ENCODE measurements at places on chromosomes 16 and 17.

DNA sequence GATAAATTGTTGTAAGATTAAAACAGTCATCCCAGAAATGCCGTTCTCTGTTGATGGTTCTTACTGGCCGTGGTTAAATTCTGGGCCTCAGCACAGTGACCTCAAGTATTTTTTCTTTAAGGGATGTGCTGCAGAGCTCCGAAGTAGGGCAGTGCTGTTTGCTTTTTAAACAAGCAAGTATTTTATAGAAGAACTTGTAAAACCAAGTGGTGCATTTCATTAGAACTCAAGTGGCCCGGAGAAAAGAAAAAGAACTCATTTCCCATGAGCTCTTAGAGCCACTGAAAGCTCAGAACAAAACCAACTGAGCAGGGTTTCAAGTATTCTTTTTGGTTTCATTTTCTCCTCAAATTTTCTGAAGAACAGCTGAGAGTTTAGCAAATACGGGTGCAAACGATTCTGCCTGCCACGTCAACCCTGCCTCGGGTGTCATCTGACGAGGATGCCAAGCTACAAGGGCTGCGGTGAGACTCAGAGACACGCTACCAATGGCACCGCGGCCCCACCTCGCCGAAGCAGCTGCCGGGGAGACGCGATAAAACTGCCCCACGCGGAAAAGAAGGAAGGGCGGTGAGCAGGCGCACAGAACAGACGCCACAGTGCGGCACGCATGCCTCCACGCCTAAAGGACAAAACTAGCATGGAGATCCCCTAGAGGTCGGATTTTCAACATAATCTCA, 6.3 kb downstream of the LMF1 start:
- peak; percentile 30 for DNase-seq

DNA sequence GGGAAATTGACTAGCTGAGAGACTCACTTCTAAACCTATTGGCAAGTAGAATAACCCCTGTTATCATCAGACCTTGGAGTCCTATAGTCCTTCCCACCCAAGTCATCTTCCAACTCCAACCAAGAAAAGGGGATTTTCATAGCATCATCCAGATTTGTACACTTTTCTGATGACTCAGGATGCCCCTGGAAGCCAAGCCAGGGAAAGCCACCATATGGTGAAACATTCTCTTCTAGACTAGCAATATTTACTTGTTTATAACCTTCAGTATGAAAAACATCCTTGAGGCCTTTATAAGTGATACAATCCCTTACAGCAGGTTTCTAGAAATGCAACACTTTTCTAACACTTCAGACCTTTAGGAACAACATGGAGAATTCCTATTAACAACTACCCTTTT, 618.8 kb upstream of the CDH11 start:
- no peak for DNase-seq

DNA sequence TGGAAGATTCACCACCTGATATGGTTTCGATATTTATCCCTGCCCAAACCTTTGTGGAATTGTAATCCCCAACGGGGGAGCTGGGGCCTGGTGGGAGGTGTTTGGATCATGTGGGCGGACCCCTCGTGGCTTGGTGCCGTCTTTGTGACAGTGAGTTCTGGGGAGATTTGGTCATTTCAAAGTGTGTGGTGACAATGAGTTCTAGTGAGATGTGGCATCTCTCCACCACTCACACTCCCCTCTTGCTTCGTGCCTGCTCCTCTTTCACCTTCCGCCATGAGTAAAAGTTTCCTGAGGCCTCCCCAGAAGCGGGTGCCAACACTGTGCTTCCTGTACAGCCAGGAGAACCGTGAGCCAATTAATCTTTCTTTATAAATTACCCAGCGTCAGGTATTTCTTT, 9.7 kb downstream of the CCDC57 start:
- no peak for DNase-seq

- DNase-seq, result no peak
Measured at GRCh38 chr17:49935526-49936210, 33.3 kb upstream of the DLX4 start.

- DNase-seq, result no peak
Measured at GRCh38 chr17:43879723-43880419, 27.5 kb downstream of the MPP2 start.

GRCh38 chr17:59361916-59362810, 30.7 kb downstream of the YPEL2 start:
- peak; percentile 12 for DNase-seq

GRCh38 chr17:63420868-63421680, 25.0 kb downstream of the CYB561 start:
- no peak for DNase-seq

GRCh38 chr17:52546990-52547389, 388.5 kb upstream of the CA10 start:
- no peak for DNase-seq

DNA sequence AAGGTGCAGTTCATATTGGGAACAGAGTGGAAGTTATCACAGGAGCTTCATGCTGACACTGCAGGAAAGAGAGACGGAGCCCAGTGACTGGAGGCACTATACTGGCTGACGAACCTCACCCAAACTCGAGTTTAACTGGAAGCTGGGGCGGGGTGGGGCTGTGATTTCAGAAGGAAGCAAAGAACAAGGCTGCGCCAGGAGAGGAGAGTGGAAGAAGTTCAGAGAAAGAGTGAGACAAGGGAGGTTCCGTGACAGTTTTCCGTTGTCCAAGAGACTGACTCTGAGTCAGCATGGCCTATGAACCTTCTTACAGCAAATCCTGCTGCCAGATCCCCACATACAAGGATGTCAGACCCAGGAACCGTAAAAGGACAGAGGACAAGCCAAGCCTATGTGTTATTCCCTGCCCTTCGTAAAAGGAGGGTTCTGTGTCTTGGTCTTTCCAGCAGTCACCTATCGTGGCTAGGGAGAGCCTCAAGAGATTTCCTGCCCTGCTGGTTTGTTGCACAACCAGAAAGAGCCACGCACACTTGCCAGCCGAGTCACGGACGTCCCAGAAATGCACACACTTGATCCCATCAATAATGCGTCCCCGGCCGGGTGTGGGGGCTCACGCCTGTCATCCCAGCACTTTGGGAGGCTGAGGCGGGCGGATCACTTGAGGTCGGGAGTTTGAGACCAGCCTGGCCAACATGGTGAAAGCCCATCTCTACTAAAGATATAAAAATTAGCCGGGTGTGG, 5.1 kb downstream of the PITPNA start:
- DNase-seq, result no peak

- DNase-seq, result no peak
Measured at GRCh38 chr17:79174905-79175856, 100.6 kb downstream of the ENGASE start.

- DNase-seq, result no peak
Measured at GRCh38 chr16:74923766-74924460, 61.0 kb downstream of the WDR59 start.

DNA sequence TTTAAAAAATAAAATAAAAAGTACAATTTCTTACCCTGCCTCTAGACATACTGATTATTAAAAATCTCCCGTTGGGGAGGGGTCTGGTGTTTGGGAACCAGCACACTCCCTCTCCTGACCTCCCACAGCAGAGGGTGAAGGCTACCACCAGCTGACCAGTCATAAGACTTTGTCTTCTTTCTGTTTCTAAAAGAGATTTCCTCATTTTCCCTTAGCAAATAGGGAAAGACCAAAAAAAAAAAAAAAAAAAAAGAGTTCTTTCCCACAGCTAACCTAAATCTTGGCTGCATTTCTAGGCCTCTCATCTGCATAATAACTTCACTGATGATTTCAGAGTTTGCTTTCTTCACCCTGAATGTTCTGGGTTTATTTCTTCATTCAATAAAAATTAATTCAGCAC, 30.3 kb downstream of the CDK5RAP3 start:
- DNase-seq, result no peak
